ENCODE measurements at places on chromosomes 4 and X.

DNA sequence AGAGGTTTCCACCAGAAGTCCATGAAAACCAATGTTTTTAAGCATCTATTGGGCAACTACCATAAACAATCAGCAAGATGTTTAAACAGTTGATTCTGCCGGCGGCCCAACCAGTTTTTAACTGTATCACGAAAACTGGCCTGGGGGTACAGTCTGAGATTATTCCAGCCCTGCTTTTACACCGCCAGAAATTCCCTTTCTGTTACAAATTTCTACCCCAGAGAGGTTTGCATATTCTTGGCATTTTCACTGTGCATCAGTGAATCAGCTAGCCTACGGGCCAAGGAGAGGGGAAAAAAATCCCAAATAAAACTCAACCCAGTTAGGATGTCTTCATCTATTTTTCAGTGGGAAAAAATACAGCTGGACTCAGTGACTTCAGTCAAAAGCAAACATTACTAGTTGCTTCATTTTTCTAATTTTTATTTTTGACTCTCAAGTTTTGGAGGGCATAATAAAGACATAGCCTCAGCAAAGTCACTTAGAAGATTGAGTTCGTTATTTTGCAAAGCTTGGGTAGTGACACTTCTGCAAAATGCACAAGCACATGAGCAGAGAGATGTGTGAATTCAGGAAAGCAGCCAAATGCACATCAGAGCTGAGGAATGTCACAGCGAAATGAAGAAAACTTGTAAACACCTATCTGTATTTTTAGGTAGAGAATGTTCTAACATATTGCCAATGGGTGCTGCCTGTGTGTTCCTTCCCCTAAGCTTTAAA lies 167.8 kb upstream of the GK2 start:
- DNase-seq = no peak

DNA sequence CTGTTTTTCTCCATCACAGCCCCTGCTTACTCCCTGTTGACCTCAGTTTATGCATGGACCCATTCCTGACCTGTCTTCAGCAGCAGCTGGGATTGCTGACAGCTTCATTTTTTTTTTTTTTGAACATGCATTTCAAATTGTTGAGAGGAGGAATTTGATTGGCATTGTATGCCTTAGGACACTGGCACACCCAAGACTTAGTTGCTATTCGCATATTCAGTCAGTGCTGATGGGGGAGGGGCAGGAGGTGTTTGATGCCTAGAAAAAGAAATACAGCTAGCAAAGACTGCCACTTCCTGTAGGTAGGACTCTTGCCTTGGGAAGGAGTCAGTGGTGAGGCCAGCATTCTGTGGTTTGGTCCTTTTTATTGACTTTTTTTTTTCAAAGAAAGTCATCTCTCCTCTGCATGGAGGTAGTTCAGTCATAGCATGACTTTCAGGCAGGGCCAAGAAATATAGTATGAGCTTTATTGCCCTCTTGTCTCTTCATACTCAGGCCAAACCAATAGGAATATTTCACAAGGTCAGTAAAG lies 33.6 kb upstream of the XK start:
- DNase-seq = no peak

GRCh38 chr4:159103384-159103990 lies 608 bp downstream of the RAPGEF2 start:
- peak; percentile 60 for DNase-seq

GRCh38 chr4:610411-611261 lies 14.7 kb upstream of the PDE6B start:
- no peak for DNase-seq

DNA sequence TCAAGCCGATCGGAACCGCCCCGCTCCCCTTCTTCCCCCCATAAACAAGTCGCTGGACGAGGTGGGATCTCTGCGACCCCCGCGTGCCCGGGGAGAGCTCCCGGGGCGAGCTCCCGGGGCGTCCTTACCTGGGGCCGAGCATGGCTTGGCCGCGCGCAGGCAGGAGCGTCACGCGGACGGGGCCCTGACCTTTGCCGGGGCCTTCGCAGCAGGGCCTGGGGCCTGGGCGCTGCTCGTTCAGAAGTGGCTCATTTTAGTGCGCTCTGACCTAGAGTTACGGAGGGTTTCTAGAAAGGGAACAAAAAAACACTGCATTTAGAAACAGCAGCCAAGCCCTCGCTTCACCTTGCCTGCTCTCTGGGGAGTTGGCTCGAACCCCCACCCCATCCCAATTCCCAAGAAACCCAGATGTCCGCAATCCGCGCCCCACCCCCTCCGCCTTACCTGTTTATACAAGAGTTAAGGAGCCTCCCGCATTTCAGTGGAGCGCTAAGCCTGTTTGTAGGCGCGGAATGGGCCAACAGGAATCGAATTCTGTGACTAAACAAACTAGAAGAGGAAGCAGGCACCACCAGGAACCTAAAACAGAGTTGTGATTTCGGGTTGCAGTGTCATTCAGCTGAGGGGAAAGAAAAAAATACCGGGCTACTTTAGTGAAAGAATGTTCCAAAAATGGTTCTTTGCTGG lies 814 bp upstream of the RBM47 start:
- peak; percentile 73 for DNase-seq

DNA sequence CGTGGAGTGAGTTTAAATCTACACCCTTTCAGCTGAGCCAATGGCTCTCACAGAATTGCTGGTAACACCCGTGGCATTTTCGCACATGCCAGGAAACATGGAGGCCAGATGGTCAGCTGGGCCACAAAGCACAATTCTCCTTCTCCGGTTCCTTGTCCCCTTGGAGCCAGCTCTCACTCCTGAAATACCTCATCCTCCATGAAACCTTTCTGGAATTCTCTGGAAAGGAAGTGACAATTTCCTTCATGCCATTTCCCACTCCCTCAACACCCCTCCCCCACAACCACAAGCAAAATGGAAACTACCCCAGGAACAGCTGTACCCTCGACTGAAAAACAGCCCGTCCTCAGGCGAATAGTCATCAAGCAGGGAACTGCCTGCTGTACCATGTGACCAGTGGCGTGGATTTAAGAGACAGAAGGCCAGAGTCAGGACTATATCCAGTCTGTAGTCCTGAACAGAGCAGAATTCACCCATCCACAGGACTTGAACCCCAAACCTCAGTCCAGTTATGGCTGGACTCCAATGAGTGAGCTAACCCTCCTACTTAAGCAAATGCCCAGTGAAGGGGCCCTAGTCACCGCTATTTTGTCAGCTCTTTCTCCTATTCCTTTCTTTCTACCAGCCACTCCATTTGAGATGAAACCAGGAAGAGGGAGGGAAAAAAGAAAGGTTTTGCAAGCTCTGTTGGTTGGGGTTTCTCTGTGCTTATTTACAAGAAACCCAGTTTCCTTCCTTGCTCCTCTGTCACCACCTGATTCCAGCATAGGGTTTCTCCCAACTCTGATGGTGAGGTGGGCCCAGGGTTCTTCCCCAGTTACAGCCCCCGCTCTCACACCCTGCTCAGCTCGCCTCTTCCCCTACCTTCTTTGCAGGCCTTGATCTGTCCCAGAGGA lies 24.5 kb downstream of the ELF4 start:
- no peak for DNase-seq

DNA sequence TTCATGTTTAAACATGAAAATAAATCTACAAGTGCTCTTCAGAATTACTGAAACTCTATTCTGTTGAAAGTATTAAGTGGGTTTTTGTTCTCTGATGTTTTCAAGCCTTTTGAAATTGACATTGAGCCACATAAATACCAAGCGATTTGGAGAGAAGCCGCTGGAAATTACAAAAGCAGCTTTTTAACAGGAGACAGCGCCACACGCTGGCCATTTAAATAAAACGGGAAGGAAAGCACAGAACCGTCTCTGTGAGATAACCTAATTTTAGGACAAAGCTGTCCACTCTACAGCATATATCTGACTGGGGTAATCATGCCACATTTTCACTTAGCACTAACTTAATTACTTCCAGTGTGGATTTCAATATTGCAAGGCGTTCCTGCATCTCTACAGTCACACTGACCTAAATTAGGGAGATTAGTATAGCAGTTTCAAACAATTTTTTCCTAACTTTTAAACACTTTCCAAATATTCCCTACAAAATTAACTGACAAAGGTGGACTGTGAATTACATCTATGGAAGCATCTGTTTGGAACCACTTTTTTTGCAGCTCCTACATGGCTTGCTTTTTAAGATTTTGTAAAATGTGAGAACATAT lies 6.8 kb upstream of the ANOS1 start:
- DNase-seq = peak; percentile 29

- DNase-seq = no peak
Observed at GRCh38 chrX:136130931-136131833, 16.2 kb upstream of the FHL1 start.

DNA sequence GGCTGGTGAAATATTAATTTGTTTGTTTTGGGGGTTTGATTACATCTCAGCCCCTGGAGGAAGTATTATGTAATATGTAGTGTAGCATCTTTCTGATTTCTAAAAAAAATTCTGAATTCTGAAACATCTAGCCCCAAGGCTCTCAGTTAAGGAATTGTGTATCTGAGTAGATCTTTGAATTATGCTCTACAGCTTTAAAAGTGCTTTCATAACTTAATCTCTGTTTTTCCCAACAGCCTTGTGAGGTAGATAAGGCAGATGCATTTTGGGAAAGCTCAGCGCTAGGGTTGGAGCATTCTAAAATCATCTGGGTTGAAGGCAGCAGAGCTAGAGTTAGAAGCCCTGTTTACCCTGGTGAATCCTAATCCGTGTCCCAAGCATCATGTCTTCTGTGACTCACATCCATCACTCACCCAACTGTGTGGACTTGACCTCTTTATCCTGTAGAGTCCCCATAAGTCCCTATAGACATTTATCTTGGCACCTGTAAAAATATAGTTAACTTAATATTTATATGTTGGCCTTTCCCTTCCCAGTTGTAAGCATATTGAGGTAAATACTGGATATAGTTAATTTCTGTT lies 49.8 kb downstream of the FNIP2 start:
- DNase-seq = no peak

GRCh38 chr4:60930866-60931265 lies 269.3 kb upstream of the ADGRL3 start:
- DNase-seq = no peak

GRCh38 chr4:8729408-8730149 lies 137.0 kb downstream of the CPZ start:
- no peak for DNase-seq

- no peak for DNase-seq
Observed at GRCh38 chrX:39750848-39751247, 346.9 kb downstream of the BCOR start.

- DNase-seq = no peak
Observed at GRCh38 chrX:123731258-123731986, 1.4 kb downstream of the THOC2 start.

DNA sequence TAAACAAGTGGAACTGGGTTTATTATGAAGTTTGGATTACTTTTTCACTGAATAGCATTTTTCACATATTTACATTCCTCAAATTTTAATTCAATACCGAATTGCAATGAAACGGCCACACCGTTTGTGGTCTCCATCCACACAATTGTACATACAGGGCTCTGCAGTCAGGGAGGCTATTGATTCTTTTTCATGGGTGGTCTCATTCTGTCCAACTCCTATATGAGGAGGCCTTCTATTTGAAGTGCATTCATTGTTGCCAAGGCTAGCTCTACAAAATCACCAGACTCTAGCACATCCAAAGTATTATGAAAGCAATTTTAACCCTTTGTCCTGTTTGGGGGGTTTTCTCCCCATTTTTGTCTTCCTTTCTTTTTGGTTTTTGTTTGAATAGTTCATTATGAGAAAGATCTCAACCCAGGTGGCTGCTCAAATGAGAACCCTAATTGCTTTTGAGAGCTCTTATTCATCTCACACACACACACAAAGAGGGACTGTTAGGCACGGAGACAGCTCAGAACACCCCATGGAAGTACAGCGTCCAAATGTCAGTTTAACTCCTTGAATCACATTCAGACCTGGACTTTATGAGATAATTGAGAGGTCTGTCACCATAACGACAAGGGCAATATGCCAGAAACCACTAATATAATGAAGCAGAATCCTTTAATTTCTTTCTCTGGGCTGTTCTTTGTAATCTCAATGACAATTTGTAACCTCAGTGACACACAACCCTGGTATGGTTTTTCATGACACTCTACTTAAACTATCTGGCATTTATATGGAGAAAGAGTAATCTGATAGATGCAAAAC lies 79.4 kb downstream of the NLGN4X start:
- DNase-seq = no peak

GRCh38 chrX:153750127-153750774 lies 13.8 kb upstream of the PLXNB3 start:
- DNase-seq = no peak

GRCh38 chr4:80680934-80681333 lies 345.4 kb downstream of the CFAP299 start:
- no peak for DNase-seq

DNA sequence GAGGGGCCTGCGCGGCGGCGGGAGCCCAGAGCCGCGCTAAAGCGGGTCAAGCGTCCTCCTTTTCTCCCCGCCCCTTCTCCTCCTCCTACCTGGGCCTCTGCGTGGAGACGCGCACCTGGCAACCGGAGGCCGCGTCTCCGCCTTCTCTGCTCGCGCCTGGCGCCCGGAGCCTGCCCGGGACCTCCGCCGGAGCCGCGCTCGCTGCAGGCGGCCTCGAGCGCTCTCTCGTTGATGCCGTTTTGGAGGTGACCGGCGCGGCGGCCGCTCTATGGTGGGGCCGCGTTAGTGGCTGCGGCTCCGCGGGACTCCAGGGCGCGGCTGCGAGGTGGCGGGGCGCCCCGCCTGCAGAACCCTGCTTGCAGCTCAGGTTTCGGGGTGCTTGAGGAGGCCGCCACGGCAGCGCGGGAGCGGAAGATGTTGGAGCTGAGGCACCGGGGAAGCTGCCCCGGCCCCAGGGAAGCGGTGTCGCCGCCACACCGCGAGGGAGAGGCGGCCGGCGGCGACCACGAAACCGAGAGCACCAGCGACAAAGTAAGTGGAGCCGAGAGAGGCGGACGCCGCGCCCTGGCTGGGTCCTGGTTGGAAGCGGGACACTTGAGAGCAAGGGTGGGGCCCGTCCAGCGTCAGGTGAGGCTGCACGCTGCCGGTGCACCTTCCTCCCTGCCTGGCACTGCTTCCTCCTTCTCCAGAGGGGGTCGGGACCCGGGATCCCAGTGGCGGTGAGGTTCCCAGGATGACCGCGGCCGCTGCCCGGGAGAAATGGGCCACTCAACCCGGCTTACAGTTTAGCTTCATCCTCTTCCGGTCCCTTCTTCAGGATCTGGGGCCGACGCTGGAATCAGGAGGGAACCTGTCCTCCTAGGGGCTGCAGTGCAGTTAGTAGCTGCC lies at the start of gene CDS1:
TSS of gene CDS1 (plus strand) at position 140 of the 888 bp plus-strand sequence. CDS start at position 415, 275 bp downstream.
- no peak for DNase-seq

- DNase-seq = no peak
Observed at GRCh38 chr4:22345055-22345454, 170.8 kb downstream of the ADGRA3 start.

GRCh38 chr4:26985873-26986272 lies 125.2 kb downstream of the STIM2 start:
- peak; percentile 28 for DNase-seq

DNA sequence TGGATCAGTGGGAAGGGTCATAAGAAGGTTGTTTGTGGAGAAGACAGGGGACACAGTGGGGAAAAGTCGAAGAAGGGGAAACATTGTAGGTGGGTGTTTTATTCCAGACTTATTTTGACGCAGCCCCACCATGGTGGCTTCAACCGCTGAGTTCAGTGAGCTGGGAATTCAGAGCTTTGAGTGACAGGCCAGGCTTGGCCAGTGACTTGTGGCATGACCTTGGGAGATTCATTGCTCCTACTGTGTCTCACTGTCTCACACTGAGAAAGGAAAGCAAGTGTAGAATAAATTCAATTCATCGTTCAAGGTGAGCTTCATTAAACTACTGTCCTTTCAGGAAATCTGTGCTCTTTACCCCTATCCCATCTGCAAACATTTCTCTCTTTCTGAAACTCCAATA lies 47.4 kb upstream of the SOD3 start:
- no peak for DNase-seq

- no peak for DNase-seq
Observed at GRCh38 chrX:35617836-35618235, 180.3 kb upstream of the MAGEB16 start.

Data from GM13976 (cell line).